GM23248 (cell line): ENCODE measurements at places on chromosomes 5 and 9. TPM values are rescaled to one million over a fixed set of nuclear protein-coding genes. Genes with fewer than 3 reads are reported as not detected.

The ABO gene
- not detected in 2 replicates for total RNA-seq

The LHFPL2 gene
- 13.7 and 14.4 TPM in 2 replicates for total RNA-seq

DNA sequence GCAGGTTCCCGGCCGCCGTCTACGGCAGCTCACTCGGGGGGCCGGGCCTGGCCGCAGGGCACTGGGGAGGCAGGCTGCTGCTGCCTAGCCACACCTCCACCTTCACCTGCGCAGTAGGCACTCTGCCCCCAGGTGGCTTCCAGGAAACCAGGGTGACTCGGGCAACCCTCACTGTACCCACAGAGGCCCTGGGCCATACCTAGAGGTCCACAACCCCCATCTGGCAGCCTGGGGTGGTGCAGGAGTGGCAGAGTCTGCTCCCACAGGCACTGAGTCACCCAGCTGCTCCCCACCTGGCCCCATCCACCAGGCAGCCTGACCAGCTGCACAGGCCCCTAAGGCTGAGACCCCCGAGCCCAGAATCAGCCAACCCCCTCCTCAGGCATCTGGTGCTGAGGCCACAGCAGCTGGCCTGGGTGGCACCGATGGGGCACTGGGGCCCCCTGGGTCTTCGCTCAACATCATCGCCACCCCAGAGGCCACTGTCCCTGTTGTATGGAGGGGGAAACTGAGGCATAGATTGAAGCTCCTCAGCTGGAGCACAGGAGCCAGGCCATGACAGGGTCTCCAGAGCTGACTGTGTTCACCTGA, 70.2 kb downstream of the KCNT1 start:
- DNase-seq = no peak

DNA sequence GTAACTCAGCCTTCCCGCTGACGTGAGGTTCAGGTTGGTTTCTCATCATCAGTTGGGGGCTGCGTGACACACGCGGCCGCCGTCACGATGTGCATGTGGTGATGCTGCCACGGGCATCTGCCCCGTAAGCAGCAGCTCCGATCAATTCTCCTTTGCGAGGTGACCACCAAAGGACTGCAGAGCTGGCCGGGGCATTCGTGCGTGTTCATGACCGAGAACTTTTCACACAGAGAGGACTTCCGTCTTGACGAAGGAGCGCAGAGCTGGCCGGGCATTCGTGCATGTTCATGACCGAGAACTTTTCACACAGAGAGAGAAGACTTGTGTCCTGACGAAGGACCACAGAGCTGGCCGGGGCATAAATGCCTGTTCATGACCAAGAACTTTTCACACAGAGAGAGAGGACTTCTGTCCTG, 3.8 kb upstream of the LCN1 start:
- DNase-seq = no peak

GRCh38 chr5:75656311-75657003, 45.2 kb downstream of the ANKDD1B start:
- DNase-seq = peak; percentile 70

DNA sequence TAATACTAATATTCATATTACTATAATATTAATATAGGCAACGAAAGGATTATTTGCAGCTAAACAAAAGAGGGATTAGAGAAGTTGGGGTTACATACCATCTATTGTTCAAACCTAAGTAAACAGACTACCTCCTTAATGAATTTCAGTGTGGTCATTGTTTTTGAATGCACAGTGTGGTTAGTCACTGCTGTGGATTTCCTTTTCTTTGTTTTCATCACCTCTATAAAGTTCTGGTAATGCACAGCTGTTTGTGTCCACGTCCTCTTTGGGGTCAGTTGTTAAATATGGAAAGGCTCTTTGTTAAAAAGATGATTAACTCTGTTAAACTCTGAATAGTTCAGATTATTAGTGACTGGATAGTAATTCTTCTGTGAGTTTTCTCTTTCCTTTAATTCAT, 233.6 kb downstream of the MAST4 start:
- peak; percentile 71 for DNase-seq

DNA sequence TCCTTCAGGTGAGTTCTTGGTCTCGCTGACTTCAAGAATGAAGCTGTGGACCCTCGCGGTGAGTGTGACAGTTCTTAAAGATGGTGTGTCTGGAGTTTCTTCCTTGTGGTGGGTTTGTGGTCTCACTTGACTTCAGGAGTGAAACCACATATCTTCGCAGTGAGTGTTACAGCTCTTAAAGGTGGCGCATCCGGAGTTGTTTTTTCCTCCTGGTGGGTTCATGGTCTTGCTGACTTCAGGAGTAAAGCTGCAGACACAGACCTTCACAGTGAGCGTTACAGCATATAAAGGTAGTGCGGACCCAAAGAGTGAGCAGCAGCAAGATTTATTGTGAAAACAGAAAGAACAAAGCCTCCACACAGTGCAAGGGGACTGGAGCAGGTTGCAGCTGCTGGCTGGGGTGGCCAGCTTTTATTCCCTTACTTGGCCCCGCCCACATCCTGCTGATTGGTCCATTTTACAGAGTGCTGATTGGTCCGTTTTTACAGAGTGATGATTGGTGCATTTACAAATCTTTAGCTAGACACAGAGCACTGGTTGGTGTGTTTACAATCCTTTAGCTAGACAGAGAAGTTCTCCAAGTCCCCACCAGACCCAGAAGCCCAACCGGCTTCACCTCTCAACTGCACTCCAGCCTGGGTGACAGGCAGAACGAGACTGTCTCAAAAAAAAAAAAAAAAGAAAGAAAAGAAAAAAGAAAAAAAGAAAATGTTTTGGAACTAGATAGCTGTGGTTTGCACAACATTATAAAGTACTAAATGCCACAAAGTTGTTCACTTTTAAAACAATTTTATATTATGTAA, 9.1 kb upstream of the ERMP1 start:
- DNase-seq = no peak

- DNase-seq = no peak
These were observed 1278.2 kb downstream of the CDH12 start for GRCh38 chr5:21574961-21575360.

- no peak for DNase-seq
These were observed 5.1 kb upstream of the RAB14 start for GRCh38 chr9:121206516-121207370.

DNA sequence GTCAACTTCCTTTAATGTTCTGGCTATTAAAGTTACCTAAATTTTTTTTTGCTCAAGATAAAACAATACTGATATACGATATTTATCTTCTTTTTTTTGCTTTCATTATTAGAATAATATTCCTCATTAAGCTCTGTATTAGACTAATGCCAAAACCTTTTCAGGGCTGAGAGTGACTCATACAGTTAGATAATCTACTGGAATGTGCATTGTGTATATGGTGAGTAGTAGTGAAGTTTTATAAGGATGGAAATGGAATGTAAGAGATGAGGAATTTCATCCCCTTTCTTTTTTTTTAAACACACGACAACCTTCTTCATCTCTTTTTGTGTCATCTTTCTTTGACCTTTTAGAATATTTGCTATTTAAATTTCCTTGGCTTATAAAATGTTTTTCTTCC, 268.6 kb downstream of the ISL1 start:
- DNase-seq = peak; percentile 1

- peak; percentile 57 for DNase-seq
These were observed 15.2 kb downstream of the LURAP1L start for GRCh38 chr9:12790001-12790400.

- DNase-seq = peak; percentile 55
These were observed 12.4 kb downstream of the ITGA2 start for GRCh38 chr5:53001541-53001940.

DNA sequence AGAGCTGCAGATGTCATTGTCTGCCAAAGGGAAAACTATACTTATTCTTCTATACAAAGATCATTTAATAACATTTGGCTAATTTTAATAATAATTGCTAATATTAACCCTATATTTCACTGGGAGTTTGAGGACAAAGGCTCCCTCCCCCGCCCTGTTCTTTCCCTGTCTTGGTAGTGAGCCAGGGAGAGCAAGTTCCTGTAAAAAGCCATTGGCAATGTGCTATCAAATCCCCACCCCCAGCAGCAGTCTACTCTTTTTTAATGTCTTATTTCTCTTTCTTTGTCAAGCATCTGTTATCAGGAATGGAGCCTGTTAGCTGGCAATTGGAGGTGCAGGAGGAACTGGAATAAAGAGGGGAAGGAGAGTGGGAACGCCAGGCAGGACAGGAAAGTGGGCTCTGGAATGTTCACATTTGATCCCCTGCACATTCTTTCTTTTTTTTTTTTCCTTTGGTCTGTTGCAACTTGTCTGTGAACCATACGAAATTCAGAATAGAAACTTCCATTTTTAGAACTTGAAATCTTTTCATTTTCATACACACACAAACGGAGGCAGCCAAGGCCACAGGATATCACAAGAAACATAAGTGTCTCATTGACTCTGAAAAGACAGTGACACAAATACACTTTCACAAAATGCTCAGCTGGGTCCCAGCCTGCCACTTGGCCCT, 664.8 kb upstream of the ZNF608 start:
- DNase-seq = no peak
